Activated CD4-positive, alpha-beta T cell treated with anti-CD3 and anti-CD28 coated beads, Interleukin-2, amount 50 U/mL, for 1 hour (primary cell): ENCODE measurements at places on chromosomes 12 and 14.

- DNase-seq: no peak
These were observed 44.6 kb upstream of the ISM2 start for GRCh38 chr14:77543240-77543551.

GRCh38 chr14:77338302-77338701, 17.5 kb downstream of the GSTZ1 start:
- DNase-seq: no peak

DNA sequence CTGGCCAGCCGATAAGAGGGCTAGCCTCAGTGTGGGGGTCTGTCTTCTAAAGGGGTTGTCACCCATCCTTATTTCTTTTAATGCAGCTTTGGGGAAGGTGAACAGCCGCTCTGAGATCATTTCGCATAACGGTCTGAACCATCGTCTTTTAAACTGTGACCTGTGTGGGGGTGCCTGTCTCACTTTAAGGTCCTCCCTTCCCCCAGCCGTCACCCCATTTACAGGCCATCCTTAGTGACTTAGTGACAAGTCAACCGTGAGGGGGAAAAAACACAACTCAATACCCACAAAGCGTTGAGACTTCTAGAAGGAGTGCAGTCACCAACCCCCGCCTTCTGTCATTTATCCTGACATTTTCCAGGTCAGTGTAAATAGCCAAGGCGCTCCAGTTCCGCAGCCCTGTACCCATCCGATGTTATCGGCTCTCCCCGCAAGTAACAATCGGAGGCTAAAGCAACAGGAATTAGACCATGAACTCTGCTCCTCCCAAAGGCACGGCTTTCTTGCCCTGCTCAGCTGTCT, 505 bp upstream of the DENND5B start:
- DNase-seq: no peak

DNA sequence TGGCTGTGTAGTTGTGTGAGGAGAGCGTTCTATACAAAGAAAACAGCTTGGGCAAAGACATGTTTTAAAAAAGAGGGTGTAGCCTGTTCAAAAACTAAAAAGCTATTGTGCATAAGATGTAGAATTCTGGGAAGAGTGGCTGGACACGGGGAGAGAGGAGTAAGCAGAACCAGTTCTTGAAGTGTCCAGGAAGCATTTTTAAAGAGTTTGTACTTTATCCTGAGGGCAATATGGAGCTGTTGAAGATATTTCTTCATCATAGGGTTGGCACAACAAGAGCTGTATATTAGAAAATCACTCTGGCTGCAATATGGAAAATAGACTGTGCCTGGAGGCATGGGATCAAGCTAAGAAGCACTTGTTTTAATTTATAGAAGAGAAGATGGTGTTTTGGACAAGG, 458.9 kb upstream of the LMO3 start:
- DNase-seq: no peak

GRCh38 chr12:28033538-28033915, 61.0 kb upstream of the PTHLH start:
- no peak for DNase-seq

GRCh38 chr14:70904373-70904772, 2.9 kb upstream of the PCNX1 start:
- no peak for DNase-seq

GRCh38 chr14:42550310-42550709, 943.6 kb downstream of the LRFN5 start:
- no peak for DNase-seq

DNA sequence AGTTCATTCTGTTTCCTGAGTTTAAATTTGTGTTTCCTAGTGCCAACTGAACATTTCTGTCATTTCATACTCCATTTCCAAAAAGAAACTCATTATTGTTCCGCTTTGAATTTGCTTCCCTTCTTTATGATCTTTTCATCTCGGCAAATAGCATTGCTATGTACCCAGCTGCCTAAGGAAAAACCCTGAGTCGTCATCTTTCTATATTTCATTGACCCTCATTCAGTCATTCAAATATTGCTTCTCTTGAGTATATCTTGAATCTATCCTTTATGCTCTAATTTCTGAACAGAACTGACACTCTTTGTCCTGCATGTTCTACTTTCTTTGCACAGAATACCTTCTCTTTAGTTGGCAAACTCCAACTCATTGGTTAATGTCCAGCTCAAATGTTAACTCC, 35.9 kb downstream of the ADIPOR2 start:
- no peak for DNase-seq

GRCh38 chr12:108642269-108642870, 8.7 kb upstream of the SELPLG start:
- no peak for DNase-seq

GRCh38 chr12:64081008-64081404, 141.1 kb downstream of the KICS2 start:
- no peak for DNase-seq

- DNase-seq: no peak
These were observed 221.2 kb upstream of the FLRT2 start for GRCh38 chr14:85308531-85309300.

DNA sequence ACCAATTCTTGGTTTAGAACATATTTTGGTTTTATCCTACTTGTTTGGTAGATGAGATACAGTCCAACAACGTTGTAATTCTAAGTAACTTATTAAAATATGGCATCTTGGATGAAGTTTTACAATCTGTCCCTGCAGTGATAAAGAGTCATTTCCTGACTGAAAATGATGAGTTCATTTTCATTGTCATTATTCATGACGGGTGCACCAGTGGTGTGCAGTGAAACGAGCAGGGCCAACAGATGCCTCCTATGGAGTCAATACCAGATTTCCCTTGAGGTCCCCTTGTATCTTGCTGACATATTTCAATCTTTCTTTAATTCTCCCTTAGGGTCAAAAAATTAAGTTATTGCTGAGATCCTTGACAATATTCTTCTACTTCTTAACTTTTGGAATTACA, 438.5 kb downstream of the LRIG3 start:
- DNase-seq: no peak

DNA sequence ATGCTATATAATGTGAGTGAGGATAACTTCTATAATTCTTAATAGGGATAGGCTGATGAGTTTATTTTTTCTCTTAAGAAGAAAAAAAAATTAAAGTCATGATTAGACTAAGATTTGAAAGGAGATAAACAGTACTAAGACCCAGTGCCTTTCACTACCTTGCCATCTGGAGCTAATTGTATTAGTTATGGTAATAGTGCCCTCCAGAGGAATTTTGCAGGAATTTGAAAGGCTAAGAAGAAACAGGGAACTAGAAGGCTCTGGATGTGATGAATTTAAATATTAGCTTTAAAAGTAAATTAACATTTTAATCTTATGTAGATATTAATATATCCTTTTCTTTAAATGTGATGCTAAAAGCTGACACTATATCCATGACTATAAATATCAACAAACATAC, 36.6 kb upstream of the PIK3C2G start:
- no peak for DNase-seq

DNA sequence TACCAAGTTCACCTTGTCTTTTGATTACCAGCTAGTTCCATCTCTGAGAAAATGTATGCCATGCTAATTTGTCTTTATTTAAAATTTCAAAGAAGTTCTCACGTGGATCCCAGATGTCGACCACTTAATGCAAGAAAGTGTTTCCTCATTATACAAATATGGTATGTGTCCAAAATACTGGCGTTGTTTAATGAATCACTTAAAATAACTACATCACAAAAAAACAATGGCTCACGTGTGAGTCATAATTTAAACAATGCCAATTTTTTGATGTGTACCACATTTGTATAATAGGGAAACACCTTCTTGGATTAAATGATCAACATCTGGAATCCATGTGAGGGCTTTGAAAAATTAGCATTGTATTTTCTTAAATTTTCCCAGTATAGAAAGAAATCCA, 40.8 kb downstream of the DBX2 start:
- DNase-seq: no peak

GRCh38 chr12:9960590-9960989, 10.6 kb upstream of the CLEC12A start:
- DNase-seq: no peak

GRCh38 chr12:27177706-27178105, 66.4 kb upstream of the STK38L start:
- no peak for DNase-seq

DNA sequence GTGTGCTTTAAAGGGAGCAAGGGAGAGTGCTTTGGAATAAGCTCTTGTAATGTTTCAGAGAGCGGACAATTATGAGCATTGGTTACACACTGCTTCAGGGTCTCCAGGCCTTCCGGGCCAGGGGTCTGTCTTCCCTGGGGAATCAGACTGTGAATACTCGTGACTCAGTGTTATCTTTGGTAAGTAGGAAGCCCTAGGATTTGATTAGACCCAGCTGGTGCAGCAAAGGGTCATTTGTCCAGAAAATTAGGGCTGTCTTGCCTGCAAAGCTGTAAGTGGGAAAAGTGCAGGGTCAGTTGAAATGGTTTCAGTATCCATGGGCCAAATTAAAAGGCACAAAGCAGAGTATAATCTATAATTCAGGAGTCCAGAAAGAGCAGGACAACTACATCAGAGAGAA, 475.6 kb downstream of the MED13L start:
- no peak for DNase-seq
